Hematopoietic multipotent progenitor cell treated with erythropoietin and hydrocortisone succinate and interleukin-3 and kit ligand, for 8 days (in vitro differentiated cells): ENCODE measurements at places on chromosomes 7 and 10.
A peak's percentile ranks its signal among the peaks of the same experiment; 100 is the strongest.

DNA sequence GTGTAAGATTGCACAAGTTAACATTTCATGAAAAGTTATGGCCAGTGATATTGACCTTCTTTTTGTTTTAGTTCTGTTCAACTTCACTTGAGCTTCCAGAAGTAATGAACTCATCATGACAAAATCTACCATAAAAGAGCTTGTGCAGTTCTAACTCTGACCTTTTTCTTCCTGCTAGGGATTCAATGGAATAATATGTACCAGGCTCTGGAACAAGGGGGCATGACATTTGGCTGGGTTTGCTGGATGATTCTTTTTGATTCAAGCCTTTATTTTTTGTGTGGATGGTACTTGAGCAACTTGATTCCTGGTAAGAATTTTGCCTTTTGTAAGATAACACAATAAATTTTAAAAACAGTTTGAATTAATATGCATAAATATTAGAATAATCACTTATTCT, 205.0 kb downstream of the ABCA13 start:
- DNase-seq = no peak

- DNase-seq = no peak
Observed at GRCh38 chr7:105591522-105591921, 10.2 kb upstream of the EFCAB10 start.

GRCh38 chr10:132469197-132469884, 68.2 kb upstream of the INPP5A start:
- DNase-seq = no peak

DNA sequence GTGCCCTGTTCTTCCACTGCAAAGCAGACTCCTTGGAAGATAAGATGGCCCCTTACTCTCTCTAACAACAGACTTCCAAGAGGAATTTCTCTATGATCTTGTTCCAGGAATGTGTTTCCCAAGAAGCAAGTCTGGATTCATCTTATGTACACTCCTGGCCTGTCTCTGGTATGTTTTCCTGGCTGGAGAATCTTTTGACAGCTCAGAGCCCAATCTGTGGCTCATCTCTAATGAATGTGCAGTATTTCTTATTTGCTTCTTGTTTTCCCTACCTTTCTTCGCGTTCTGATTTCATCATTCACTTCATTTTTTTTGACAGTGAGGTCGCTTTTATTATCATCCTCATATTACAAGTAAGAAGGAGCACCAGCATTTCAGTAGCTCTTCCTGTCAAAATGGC, 53.0 kb upstream of the PITRM1 start:
- DNase-seq = no peak

DNA sequence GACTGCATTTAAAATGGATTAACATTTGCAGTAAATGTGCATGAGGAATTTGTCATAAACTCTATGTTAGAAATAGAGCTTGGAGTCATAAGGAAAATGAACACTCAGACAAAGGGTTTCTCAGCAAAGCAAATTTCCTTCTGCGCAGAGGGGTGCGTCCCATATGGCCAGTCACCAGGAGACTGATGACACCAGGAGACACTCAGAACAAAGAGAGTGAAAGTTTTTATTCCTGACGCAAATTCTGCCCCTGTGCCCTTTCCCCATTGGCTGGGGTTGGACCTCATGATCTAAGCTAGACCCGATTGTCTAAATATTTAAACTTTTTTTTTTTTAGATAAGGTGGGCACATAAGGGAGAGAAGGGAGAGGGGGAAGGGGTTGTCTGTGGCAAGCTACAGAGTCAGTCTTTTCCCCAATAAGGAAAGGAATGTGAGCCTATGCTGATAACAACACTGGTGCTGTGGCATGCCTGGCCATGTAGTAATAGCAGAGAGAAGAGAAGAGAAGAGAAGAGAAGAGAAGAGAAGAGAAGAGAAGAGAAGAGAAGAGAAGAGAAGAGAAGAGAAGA, 202.0 kb downstream of the POM121L12 start:
- no peak for DNase-seq

DNA sequence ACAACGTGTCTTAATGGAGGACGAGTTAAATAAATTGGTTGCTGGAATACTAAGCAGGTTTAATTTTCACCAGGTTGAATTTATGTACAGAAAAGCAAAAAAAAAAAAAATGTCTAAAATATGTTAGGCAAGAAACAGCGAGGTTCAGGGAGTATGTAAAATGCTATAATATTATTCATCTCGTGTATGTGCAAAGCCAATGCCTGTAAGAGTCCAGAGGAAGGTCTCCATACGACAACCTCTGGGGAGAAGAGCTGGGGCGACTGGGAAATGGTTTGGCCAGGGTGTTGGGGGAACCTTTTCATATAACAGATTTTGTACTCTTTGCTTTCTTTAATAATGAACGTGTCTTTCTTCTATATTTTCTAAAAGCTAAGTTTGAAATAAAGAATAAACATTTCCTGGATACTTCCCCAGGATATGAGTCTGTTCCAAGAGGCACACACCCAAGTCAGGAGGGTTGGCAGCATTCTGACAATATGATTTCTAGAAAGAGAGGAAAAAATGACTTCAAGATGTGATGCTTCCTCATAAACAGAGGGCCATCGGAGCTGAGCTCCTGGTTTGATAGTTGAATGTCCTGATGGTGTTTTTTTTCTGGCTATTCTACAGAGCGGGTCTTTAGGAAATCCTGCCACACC, 208.6 kb upstream of the MGMT start:
- no peak for DNase-seq

GRCh38 chr10:110209454-110209925, 2.1 kb downstream of the MXI1 start:
- DNase-seq = peak; percentile 59

GRCh38 chr7:28474640-28475039, 62.3 kb downstream of the CREB5 start:
- DNase-seq = no peak

DNA sequence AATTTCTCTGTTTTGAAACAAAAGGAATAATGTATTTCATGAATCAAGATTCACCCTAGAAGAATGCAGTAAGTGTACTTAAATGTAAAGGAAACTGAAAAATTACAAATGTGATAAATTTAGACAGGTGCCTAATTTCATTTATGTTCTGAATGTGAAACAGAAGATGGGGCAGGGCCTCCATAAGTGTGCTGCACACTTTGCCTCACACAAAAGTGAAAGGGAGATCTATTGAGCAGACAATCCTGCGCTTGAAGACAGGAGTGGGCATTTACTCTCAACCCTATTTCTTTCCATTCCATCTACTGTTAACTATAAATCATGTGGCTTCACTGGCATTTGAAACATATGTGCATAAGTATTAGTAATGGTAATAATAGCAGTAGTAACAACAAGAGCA, 36.2 kb downstream of the GNG11 start:
- DNase-seq = no peak

DNA sequence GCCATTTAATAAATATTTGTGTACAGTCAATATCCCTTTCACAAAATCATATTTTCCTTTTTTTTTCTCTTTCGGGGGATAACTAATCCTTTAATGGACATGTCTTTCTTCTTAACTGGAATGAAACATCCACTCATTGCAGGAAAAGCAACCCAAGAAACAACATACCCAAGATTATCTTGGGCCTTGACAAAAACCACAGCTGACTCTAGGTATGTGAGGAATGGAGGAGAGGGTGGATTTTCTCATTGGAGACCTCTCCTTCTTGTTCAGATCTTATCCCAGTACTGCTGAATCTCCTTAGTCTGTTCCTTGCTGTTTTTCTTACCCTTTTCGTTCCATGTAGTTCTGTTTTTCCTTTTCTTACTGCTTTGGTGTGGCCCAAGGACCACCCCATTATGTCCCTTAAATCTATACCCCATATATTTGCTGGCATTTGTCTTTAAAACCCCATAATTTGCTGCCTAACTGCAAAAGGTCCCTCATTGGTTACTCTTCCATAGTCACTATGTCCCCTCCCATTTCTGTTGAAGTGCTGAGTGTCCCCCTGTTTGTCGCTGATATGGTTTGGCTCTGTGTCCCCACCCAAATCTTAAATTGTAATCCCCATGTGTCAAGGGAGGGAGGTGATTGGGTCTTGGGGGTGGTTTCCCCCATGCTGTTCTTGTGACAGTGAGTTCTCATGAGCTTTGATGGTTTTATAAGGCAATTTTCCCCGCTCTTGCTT, 6.8 kb upstream of the CDK6 start:
- peak; percentile 43 for DNase-seq

- DNase-seq = no peak
Observed at GRCh38 chr7:145534301-145534700, 582.3 kb upstream of the CNTNAP2 start.

DNA sequence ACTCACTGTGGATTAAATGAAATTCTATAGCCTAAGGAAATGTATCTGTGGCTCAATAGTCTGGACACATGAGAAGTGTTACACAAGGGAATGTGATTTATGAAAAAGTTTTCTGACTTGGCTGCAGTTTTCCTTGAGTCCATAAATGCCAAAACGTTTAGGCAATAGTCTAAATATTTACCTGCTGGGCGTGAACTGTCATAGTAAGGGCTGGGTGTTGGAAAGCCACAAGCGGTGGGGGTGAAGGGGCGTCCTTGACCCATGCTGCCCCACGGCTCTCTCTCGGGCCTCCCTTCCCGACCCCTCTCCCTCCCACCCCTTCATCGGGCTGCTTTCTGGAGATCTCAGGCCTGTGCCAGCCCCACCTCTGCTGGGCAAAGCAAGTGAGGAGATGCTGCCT, 223.7 kb downstream of the BUB3 start:
- DNase-seq = no peak

DNA sequence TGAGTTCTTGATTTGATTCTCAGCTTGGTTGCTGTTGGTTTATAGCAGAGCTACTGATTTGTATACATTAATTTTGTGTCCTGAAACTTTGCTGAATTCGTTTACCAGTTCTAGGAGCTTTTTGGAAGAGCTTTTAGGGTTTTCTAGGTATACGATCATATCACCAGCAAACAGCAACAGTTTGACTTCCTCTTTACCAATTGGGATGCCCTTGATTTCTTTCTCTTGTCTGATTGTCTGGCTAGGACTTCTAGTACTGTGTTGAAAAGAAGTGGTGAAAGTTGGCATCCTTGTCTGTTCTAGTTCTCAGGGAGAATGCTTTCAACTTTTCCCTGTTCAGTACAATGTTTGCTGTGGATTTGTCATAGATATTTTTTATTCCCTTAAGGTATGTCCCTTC, 86.2 kb downstream of the PLXDC2 start:
- no peak for DNase-seq

DNA sequence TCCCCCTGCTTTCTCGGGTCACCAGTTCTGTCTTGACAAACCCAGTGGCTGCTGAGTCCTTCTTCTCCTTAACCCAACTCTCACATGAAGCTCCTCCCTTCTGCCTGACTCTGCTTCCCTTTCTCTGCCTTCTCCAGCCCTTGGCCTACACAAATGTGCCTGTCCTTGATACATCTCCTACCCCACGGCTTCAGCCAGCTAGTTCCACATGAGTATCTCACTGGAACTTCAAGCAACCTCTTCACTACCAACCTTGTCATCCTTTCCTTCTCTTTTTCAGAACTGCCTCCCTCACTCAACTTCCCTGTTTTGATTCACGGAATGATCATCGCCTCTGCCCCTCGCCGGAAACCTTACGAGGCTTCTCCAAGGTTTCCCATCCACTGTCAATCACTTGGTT, 55.9 kb downstream of the PDIA4 start:
- no peak for DNase-seq
